NCI-H1436 (cell line): ENCODE measurements at places on chromosomes 2 and 18.
A peak's percentile ranks its signal among the peaks of the same experiment; 100 is the strongest.

GRCh38 chr18:3661989-3662388 lies 212.0 kb downstream of the TGIF1 start:
- no peak for DNase-seq

- no peak for DNase-seq
Observed at GRCh38 chr2:234241656-234242458, 191.4 kb downstream of the SPP2 start.

- DNase-seq: no peak
Observed at GRCh38 chr2:45937990-45938389, 286.5 kb downstream of the PRKCE start.

GRCh38 chr2:169065422-169065821 lies 3.9 kb upstream of the DHRS9 start:
- DNase-seq: no peak

DNA sequence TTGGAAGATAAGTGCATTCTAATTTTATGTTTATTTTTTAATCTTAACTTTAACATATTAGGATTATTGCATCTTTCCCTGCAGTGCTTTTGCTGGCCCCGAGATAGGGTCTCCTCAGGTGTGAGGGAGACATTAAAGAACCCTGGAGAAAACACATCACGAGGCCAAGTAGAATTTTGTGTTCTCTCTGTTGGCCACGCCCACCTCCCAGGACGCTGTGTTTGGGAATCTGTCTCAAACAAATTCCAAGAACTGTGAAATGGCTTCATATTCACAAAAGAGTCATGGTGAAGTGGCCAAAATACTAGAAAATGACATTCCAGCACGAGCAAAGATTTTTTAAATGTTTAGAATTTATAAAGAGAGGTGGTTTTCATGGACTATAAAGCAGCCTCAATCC lies 27.3 kb downstream of the RNF144A start:
- no peak for DNase-seq

DNA sequence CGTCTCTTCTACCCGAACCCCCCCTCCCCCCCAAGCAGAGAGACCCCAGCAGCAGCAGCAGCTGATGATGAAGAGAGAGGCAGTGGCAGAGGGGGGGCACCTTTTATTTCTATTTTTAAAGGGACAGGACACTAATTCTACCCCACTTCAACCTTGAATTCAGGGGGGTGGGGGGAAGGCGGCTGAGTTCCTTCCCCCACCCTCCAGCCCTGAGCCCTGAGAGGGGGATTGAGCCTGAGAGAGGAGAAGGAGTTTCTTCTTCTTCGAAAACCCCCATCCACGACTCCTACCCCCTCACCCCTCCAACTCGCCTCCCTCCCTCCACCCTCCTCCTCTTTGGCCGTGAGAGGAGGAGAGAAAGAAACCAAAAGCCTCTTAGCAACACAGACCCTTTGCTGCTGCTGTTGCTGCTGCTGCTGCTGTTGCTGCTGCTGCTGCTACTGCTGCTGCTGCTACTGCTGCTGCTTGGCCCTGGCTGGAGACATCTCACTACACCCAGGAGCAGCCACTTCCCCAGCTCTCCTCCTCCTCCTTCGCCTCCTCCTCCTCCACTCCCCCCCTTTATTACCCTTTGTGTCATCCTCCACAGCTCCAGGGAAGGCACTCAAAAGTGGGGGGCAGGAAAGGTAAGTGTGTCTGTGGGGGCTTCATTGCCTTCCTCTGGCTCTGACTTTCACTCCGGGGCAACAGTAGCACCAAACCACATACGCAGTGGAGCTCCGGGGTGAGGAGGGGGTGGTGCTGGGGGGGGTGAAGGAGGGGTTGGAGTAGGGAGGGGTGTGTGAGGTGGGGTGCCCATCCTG lies at the start of gene MBD5:
TSS of gene MBD5 (plus strand) at position 33 of the 803 bp plus-strand sequence.
- peak; percentile 65 for DNase-seq
